Uterus (tissue), 4 donors: ENCODE measurements at places on chromosomes 1 and 21. TPM values are rescaled to one million over a fixed set of nuclear protein-coding genes. Genes with fewer than 3 reads are reported as not detected.
A peak's percentile ranks its signal among the peaks of the same experiment; 100 is the strongest.

MYBPHL gene
- total RNA-seq = 0.76 TPM

FAM72A gene
- total RNA-seq = 2.7 TPM

RHD gene
- not detected for total RNA-seq

PSEN2 gene
- total RNA-seq = 31.2 TPM

DNA sequence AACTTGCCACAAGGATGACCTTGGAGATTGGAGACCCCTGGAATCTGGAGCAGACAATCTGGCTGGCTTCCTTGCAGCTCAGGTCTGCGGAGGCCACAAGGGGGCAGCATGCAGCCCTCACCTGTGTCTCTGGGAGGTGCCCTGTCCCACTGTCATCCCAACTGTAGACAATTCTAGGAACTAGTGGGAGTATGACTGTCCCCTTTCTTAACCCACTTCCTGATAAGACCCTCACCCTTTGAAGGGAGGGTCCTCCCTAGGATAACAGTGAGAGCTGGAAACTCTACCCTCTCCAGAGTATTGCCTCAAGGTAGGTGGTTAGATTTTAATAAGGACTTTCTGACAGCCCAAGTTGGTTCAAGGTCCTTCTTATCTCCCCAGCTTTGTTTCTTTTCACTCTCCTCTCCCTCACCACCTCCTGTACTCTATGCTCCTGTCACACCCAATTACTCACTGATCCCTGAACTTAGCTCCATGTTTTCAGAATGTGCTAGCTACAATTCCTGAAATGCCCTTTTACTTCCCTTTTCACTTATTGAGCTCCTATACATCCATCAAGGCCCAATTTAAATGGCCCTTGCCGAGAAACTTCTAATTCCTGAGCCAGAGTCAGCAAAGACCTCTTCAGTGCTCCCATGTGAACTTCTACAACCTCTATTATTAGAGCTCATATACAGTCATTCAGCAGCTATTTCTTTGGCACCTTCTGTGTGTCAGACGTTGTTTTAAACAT lies 9.2 kb upstream of the KCNQ4 start:
- H3K27ac ChIP-seq = no peak overlapping the region
- H3K27me3 ChIP-seq = no peaks in the 10 kb centered on the region
- no peaks in the 10 kb centered on the region for H3K36me3 ChIP-seq
- H3K4me1 ChIP-seq = no peaks in the 10 kb centered on the region

DNA sequence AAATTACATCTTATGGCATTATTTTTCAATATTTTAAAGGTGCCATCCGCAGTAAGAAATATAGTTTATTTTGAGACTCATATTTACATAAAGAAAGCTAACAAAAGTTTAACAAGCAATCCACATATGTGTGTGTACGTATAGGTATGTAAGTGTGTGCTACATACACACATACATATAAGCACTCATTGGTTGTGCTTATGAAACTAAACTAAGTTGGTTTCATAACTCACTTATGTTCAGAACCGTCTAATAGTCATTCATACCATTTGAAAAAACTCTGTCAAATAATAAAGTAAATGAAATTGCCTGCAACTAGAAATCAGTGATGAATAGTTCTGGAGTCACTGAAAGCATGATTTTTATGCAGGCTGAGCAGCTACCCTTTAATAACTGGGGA lies 14.1 kb downstream of the TATDN3 start:
- no peak for DNase-seq
- H3K36me3 ChIP-seq = no peaks in the 10 kb centered on the region
- no peak overlapping the region for H3K4me3 ChIP-seq

DNA sequence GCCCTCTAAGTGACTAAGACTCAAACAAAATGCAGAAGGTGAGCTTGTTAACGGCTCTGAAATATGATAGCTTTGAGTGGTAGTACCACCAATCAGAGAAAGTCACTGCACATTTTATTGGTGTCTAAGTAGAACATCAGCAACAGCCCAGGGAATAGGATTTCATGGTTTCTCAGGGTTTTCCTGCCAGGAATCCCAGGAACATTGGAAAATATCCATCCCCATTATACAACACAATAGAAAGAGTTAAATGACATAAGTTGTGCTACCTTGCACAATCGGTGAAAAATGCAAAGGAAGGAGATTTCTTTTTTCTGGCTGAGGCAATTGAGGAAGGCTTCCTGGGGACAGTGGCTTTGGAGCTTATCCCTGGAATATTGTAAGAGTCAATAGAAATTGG lies 283.1 kb downstream of the HLX start:
- H3K36me3 ChIP-seq = no peaks in the 10 kb centered on the region
- no peaks in the 10 kb centered on the region for H3K27me3 ChIP-seq
- no peak for DNase-seq
- H3K4me3 ChIP-seq = no peak overlapping the region

DNA sequence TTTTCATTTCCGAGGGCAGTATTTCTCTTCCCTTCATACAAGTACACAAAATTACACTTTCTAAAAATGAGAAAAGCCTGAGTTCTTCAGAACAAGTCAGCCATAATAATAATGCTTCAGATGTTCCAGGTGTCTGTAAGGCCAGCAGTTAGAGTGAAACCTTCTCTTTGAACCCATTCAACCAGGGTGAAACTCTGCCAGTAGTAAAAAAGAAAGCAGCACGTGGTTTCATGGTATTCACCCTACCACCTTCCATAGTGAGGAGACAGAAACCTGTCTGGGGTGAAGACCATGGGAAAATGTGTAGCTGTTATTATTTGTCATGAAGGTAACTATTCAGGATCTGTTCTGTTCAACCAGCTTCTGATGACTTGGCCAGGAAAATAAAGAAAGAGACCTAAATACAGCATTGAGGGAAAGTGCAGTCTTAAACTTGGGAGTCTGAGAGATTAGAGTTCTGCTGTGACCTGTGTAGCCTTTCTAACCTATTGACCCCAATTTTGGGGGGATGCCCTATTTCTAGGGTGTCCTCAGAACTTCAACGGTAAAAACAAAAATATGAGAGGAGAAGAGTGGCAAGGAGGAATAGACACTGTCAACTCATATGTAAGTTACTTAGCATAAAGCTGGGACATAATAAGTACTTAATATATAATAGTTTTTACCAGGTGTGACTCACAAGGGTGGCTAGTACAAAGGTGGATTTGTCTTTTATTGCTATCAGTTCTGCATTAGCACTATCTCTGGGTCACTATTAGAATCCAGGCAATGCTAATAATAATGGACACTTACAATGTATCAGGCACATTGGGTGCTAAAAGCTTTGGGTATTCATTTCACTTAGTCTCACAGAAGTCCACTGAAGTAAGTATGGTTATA lies 70.0 kb upstream of the TNFSF4 start:
- no peak for DNase-seq
- H3K27ac ChIP-seq = no peak overlapping the region
- no peaks in the 10 kb centered on the region for H3K4me1 ChIP-seq
- H3K36me3 ChIP-seq = no peaks in the 10 kb centered on the region

GRCh38 chr1:225774281-225775147 lies 3.1 kb upstream of the SRP9 start:
- H3K27ac ChIP-seq = peak overlapping the region; percentile 57
- no peaks in the 10 kb centered on the region for H3K36me3 ChIP-seq
- no peak overlapping the region for H3K4me3 ChIP-seq
- H3K27me3 ChIP-seq = no peaks in the 10 kb centered on the region
- no peak for DNase-seq
- no peaks in the 10 kb centered on the region for H3K4me1 ChIP-seq

DNA sequence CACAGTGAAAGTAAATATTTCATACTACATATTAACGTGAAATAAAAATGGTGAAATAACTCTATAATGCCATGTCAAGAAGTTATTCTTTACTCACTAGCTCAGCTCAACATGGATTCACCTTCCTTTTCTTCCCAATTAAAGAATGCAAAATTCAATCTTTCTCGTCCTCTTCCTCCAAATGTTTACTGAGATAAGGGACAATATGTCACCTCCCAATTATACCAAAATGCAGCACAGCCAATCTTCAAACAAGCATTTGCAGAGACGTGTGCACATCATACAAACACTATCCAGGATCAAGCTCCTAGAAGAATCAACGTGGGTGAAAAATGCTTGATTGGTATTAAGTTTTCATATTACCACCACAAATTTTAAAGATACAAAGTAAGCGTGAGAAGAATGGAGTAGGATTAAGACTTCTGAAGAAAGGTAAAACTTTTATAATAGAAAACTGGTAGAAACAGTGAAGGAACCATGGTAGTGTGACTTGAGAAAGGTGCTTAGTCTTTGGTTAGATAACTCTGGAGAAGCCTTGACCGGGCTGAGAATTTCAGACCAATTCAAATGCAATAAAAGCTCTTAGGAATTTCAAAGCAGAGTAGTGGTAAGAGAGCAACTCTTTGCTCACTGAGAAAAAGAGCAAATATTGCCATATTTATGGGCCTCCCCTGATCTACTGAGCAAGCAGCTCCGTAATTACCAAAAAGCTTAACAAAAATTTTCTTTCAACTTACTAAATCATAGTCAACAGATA lies 7.2 kb downstream of the PTP4A2 start:
- no peaks in the 10 kb centered on the region for H3K27me3 ChIP-seq
- no peak for DNase-seq
- H3K4me1 ChIP-seq = peaks cover 27% of the 10 kb centered on the region
- no peaks in the 10 kb centered on the region for H3K36me3 ChIP-seq
- no peak overlapping the region for H3K4me3 ChIP-seq

DNA sequence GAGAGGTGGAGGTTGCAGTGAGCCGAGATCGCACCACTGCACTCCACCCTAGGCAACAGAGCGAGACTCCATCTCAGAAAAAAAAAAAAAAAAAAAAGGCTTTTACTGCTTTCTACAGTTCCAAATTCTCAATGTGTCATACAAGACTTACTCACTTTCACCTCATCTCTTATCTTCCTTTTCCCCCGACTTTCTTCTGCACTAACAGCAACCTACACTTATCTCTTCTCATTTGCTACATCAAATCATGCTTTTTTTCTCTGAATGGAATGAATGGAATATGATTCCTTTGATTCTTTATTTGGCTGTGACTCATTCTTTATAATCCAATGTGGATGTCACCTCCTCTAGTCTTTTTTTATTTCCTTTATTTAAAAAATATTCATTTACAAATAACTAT lies 168.4 kb upstream of the DMRTA2 start:
- no peak for DNase-seq
- no peak overlapping the region for H3K4me3 ChIP-seq
- H3K36me3 ChIP-seq = no peaks in the 10 kb centered on the region
- H3K27me3 ChIP-seq = no peaks in the 10 kb centered on the region
- H3K27ac ChIP-seq = no peak overlapping the region

DNA sequence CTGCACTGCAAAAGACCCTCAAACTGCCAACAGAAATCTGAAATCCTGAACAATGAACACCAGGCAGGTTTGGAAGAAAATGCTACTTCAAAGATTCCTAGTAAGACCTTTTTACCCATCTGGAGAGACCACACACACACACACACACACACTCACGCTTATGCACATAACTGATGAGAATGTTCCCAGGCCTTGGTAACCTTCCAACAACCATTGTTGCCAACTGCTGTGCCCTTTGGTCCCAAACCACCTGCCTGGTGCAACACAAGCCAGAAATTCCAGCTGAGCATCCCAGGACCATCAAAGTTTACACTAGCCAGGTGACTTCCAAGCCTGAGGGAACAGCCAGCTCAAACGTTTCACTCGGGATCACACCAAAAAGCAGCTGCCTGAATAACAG lies 56.9 kb downstream of the SEC16B start:
- H3K4me1 ChIP-seq = no peaks in the 10 kb centered on the region
- no peak overlapping the region for H3K4me3 ChIP-seq
- H3K27ac ChIP-seq = no peak overlapping the region
- no peaks in the 10 kb centered on the region for H3K36me3 ChIP-seq
- no peaks in the 10 kb centered on the region for H3K27me3 ChIP-seq

DNA sequence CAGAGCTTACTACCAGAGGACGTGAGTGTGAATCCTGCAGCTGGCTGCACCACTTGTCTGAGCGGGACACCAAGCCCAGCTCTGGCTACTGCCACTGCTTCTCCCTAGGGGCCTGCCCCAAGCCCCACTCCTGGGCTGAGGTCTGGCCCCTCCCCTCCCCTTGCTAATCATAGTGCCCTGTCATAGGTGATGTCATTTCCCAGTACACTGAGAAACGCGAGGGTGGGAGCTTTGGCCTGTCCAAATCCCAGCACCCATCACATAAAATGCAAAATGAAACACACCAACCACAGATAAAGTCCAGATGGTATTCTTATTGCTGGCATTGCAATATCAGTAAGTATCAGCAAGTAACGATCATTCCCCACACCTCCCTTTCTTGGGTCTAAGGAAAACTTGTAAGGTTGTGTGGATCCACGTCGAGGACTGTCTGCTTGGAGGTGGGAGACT lies 77.7 kb downstream of the TOMM20 start:
- peak overlapping the region; percentile 8 for H3K27ac ChIP-seq
- H3K27me3 ChIP-seq = no peaks in the 10 kb centered on the region
- no peak overlapping the region for H3K4me3 ChIP-seq
- peaks cover 11% of the 10 kb centered on the region for H3K4me1 ChIP-seq

DNA sequence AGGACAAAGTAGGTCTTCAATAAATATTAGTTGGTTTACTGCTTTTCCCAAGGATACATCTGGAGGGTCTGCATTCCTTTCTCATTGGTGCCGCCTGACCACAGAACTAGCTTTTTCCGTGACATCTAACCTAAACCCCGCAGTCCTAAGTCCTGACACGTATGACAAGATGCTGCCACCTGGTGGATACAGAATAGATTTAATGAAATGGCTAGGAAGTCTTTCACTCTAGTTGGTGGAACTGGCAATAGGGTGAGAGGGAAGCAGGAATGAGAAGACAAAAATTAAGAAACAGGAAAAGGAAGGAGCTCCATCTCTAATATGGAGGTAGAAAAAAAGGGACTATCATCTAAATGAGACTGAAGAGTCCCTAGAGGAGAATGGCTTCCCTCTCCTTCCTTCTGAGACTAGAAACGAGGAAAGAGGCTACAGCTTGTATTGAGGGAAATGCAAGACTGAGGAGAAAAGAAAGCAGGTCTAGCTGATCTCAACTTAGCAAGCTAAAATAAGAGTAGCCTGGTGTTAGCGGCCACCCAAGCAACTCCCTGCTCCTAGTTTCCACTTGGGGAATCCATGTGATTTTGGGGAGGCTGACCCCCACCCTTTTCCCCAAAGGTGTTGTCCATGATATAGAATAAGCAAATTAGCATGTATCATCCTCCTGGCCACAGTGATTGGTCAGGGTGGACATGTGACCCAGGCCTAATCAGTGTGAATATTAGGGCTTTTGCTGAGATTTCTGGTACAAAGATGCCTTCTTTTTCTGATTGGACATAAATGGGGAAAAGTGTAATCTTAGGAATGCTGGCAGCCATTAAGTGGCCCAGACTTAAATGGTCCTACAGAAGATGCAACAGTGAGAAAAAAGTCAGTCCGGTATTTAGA lies 5.9 kb downstream of the RFX5 start:
- H3K36me3 ChIP-seq = no peaks in the 10 kb centered on the region
- peaks cover 4% of the 10 kb centered on the region for H3K4me1 ChIP-seq
- peak; percentile 32 for DNase-seq
- no peaks in the 10 kb centered on the region for H3K27me3 ChIP-seq
- H3K27ac ChIP-seq = peak overlapping the region; percentile 26
- H3K4me3 ChIP-seq = no peak overlapping the region

- DNase-seq = no peak
- no peaks in the 10 kb centered on the region for H3K36me3 ChIP-seq
- H3K27ac ChIP-seq = no peak overlapping the region
- no peaks in the 10 kb centered on the region for H3K27me3 ChIP-seq
Observed at GRCh38 chr21:19013916-19014315, 610.3 kb upstream of the TMPRSS15 start.

- no peak for DNase-seq
- H3K4me3 ChIP-seq = no peak overlapping the region
- no peaks in the 10 kb centered on the region for H3K4me1 ChIP-seq
- no peak overlapping the region for H3K27ac ChIP-seq
- H3K36me3 ChIP-seq = no peaks in the 10 kb centered on the region
- H3K27me3 ChIP-seq = no peaks in the 10 kb centered on the region
Observed at GRCh38 chr1:7313081-7313546, 458.0 kb upstream of the VAMP3 start.
